ENCODE measurements at places on chromosomes 2 and 18.

- H3K36me3 ChIP-seq, result peaks cover 8% of the 10 kb centered on the region
- H3K27ac ChIP-seq, result no peak overlapping the region
- no peak overlapping the region for H3K4me3 ChIP-seq
These were observed 41.2 kb downstream of the GBX2 start for GRCh38 chr2:236127010-236127409.

DNA sequence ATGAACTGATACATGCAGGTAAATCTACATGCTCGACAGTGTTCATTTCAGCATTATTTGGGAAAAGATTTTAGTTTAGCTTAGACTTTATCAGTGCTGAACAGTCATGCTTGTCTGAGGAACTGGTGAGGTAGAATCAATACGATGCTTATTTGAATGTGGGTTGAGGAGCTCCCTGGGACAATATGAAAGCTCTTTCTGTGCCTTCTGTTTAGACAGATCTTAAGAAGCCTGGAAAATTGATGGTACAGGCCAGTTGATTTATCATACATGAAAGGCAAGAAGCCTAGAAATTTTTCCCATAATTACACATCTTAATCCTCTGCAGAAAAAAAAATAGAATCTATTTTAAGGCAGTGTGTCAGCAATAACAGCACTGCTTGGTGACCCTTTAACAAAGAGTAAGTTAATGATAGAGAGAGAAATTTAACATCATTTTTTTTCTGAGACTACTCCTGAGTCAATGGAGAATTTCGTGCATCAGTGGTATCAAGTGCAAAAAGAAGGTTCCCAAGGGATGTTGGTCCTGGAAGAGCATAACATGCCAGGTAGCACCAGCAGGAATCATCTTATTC, 252.2 kb upstream of the CDH20 start:
- DNase-seq, result no peak
- H3K27me3 ChIP-seq, result no peaks in the 10 kb centered on the region
- no peak overlapping the region for H3K27ac ChIP-seq
- H3K4me1 ChIP-seq, result no peaks in the 10 kb centered on the region
- H3K36me3 ChIP-seq, result no peaks in the 10 kb centered on the region

DNA sequence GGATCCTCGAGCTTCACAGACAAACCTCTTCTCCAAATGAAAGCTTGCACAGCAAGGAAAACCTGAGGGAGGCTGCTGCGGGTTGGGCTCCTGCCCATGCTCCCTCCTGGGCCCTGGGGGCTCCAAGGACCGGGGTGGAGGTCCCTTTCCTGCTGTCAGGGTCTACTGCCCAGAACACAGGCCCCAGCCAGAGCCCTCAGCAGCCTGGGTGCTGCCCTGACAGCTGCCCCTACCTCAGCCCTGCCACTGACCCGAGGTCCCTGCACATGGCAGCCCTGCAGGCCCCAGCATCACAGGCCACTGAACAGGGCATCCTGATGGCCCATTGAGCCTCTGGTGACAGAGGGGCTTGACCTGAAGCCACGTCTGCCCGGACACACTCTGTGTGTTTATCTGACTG, 41.0 kb downstream of the CROCC2 start:
- no peaks in the 10 kb centered on the region for H3K4me1 ChIP-seq
- H3K36me3 ChIP-seq, result no peaks in the 10 kb centered on the region
- H3K27ac ChIP-seq, result no peak overlapping the region
- no peak overlapping the region for H3K4me3 ChIP-seq
- DNase-seq, result no peak
- H3K27me3 ChIP-seq, result no peaks in the 10 kb centered on the region

DNA sequence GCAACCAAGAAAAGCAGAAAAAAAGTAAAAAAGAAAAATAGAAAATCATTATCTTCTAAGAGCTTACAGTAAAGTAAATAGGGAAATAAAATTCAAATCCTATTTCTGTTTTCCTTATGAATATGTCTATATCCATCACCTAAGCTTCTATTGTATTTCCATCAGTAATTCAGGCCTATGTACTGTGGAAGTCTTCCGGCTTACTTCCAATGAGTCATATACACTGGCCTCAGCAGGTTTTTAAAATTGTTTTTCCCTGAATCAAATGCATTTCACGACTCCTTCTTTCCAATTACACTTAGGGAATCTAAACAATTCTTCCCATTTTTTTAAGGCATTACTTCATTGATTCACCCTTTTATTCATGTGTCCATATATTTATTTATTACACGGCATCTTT, 164.7 kb downstream of the CCDC102B start:
- H3K4me1 ChIP-seq, result no peaks in the 10 kb centered on the region
- no peaks in the 10 kb centered on the region for H3K36me3 ChIP-seq
- H3K4me3 ChIP-seq, result no peak overlapping the region
- no peaks in the 10 kb centered on the region for H3K27me3 ChIP-seq
- no peak overlapping the region for H3K27ac ChIP-seq

- peaks cover 7% of the 10 kb centered on the region for H3K36me3 ChIP-seq
- H3K27me3 ChIP-seq, result no peaks in the 10 kb centered on the region
- H3K27ac ChIP-seq, result no peak overlapping the region
- no peaks in the 10 kb centered on the region for H3K4me1 ChIP-seq
These were observed 136.5 kb downstream of the PRPF40A start for GRCh38 chr2:152580714-152581113.

- H3K4me3 ChIP-seq, result no peak overlapping the region
- no peaks in the 10 kb centered on the region for H3K4me1 ChIP-seq
- no peak overlapping the region for H3K27ac ChIP-seq
- H3K27me3 ChIP-seq, result no peaks in the 10 kb centered on the region
- no peak for DNase-seq
- no peaks in the 10 kb centered on the region for H3K36me3 ChIP-seq
These were observed 1231.6 kb upstream of the GYPC start for GRCh38 chr2:125424266-125424785.

DNA sequence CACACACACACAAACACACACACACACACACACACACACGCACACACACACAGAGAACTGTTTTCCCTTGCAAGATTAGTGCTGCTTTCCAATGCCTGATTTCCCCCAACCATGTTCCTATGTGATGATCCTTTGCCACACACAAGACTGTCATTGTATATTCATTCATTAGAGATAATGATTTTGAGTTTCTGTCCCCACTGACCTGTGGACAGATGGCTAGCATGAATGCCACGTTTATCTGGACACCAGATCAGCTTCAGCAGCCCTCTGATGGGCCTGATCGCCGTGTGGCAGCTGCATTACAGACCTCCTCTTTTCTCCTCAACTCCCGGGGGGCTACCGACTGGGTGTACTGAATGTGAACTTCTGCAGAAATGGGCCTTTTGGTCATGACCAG, 353.0 kb downstream of the MYCN start:
- no peak for DNase-seq
- H3K4me3 ChIP-seq, result no peak overlapping the region
- no peaks in the 10 kb centered on the region for H3K4me1 ChIP-seq
- no peaks in the 10 kb centered on the region for H3K36me3 ChIP-seq
- no peaks in the 10 kb centered on the region for H3K27me3 ChIP-seq
- H3K27ac ChIP-seq, result no peak overlapping the region

GRCh38 chr2:131034122-131035051, 58.9 kb downstream of the FAM168B start:
- peaks cover 13% of the 10 kb centered on the region for H3K27me3 ChIP-seq
- H3K4me3 ChIP-seq, result peak overlapping the region; percentile 38
- no peak overlapping the region for H3K27ac ChIP-seq
- DNase-seq, result no peak
- H3K36me3 ChIP-seq, result no peaks in the 10 kb centered on the region

DNA sequence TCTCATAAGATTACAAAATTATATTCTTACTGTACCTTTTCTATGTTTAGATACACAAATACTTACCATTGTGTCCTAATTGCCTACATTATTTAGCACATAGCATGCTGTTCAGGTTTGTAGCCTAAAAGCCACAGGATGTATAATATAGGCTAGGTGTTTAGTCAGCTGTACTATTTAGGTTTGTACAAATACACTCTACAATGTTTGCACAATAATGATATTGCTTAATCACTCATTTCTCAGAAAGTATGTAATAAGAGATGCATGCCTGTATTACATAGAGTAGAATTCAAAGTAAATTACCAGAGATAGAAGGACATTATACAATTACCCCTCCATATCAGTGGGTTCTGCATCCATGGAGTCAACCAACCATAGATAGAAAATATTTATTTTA, 201.1 kb upstream of the COL3A1 start:
- H3K4me1 ChIP-seq, result no peaks in the 10 kb centered on the region
- H3K27me3 ChIP-seq, result no peaks in the 10 kb centered on the region
- DNase-seq, result no peak
- H3K4me3 ChIP-seq, result no peak overlapping the region
- H3K27ac ChIP-seq, result no peak overlapping the region
- no peaks in the 10 kb centered on the region for H3K36me3 ChIP-seq

DNA sequence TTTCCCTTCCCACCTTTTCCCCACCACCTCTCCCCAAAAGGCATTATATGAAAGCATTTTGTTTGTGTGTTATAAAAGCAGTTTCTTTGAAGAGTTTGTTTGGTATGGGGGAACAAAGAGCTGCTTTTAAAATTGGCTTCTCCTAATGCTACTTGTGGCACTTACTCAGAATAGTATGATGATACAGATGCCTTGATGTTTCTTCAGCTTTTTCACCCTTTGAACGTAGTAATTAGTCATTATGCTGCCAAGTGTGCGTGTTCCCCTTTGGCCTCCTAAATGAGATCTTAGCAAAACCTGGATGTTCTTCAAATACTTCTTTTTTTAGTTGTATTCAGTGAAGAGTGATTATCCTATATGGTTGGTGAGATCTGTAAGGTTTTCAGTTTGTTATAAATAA, 183.4 kb downstream of the PTGR3 start:
- H3K4me3 ChIP-seq, result no peak overlapping the region
- H3K27me3 ChIP-seq, result no peaks in the 10 kb centered on the region
- H3K36me3 ChIP-seq, result no peaks in the 10 kb centered on the region
- DNase-seq, result no peak
- H3K4me1 ChIP-seq, result no peaks in the 10 kb centered on the region

DNA sequence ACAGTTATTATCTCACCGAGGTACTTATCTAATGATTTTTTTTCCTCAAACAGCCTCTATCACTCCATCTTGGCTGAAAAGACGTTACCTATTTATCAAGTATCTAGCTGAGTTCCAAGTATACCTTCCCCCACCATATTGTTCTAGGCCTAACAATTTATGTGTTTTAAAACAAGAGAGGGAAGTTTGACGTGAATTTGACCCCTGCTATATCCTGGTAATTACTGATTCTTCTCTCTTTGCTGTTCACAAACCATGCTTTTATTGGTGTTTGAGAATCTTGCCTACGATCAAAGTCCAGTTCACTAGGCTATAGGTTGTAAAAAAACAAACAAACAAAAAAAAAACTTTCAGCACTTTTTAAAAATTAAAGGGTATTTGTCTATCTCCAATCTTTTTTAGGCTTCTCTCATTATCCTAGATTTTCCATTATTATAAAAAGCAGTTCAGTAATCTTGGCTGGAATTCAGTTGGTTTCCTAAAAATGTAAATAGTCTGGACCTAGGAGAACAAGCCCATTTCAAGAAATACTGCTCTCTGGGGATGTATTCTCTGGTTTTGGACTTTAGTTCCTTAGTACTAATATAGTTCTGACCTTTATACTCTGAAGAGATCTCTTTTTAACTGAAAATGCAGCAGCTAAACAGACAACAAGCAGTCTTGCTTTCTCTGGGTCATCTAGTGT, 505.4 kb downstream of the CPS1 start:
- H3K27ac ChIP-seq, result no peak overlapping the region
- DNase-seq, result no peak
- H3K27me3 ChIP-seq, result no peaks in the 10 kb centered on the region
- H3K4me1 ChIP-seq, result no peaks in the 10 kb centered on the region

- H3K27me3 ChIP-seq, result no peaks in the 10 kb centered on the region
- peaks cover 2% of the 10 kb centered on the region for H3K36me3 ChIP-seq
- H3K4me3 ChIP-seq, result no peak overlapping the region
- H3K27ac ChIP-seq, result no peak overlapping the region
- no peak for DNase-seq
- peaks cover 20% of the 10 kb centered on the region for H3K4me1 ChIP-seq
These were observed 18.9 kb downstream of the IMPA2 start for GRCh38 chr18:12000072-12000659.

DNA sequence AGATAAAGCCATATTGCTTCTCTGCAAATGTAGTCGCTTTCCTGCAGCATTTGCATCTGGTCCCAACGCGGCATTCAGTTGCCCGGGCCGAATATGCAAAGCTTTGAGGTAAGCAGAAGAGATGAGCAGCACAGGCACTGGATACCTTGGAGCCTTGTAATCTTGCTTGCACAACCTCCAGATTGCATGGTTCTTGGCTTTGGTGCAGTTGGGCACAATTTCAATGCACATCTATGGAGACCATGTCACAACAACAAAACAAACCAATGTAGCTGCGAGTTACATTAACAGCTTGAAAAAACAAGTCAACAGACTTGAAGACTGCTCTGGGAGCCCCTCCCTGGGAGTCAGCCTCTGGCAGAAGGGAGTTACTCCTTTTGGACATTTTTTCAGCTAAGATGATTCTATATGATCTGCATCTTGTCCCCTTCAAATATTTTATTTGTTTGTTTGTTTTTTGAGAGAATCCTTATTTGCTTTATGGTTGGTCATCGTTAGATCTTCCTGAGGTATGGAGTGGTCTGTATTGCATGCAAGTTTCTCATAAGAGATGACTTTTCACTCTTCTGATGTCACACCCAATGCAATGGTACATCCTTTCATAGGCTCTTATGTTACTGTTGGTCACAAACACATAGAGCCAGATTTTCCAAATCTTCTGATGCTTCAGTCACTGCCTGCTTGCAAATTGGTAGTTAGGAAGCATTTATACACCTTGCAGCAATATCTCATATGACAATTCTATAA, 113.5 kb downstream of the EFEMP1 start:
- H3K27me3 ChIP-seq, result no peaks in the 10 kb centered on the region
- no peak overlapping the region for H3K4me3 ChIP-seq
- H3K36me3 ChIP-seq, result no peaks in the 10 kb centered on the region
- no peak overlapping the region for H3K27ac ChIP-seq

- DNase-seq, result no peak
- H3K27me3 ChIP-seq, result no peaks in the 10 kb centered on the region
- peaks cover 6% of the 10 kb centered on the region for H3K4me1 ChIP-seq
- H3K27ac ChIP-seq, result no peak overlapping the region
These were observed 14.4 kb downstream of the FBXO41 start for GRCh38 chr2:73269686-73270465.

DNA sequence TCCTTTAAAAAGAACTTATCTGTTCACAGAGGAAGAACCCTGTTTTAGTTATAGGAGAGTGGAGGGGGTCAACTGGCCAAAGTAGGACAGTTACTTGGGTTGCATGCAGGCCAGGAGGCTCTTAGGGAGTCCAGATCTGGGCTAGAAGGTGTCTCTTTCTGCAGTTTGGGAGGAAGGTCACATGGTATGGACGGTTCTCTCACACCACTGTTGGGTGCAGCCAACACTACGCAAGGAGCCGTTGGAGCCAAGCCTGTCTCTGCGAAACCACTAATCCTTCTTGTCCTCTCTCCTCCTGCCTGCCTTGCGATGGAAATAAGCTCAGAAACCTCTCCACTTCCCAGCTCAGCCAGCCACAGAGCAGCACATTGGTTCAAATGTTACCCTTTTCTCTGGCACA, 105.9 kb upstream of the TGFA start:
- H3K4me1 ChIP-seq, result no peaks in the 10 kb centered on the region
- no peak overlapping the region for H3K27ac ChIP-seq
- no peak for DNase-seq
- no peaks in the 10 kb centered on the region for H3K36me3 ChIP-seq
- H3K27me3 ChIP-seq, result no peaks in the 10 kb centered on the region
- H3K4me3 ChIP-seq, result no peak overlapping the region

- no peaks in the 10 kb centered on the region for H3K27me3 ChIP-seq
- H3K4me3 ChIP-seq, result no peak overlapping the region
- DNase-seq, result no peak
These were observed 56.6 kb upstream of the MAP2 start for GRCh38 chr2:209367075-209367747.

Data from upper lobe of left lung (tissue), 6 donors.